ENCODE measurements at places on chromosomes 2 and 18. TPM values are rescaled to one million over a fixed set of nuclear protein-coding genes. Genes with fewer than 3 reads are reported as not detected.

CNDP1 gene
- total RNA-seq, result not detected

FEV gene
- not detected for total RNA-seq

GRCh38 chr2:98134172-98135005 lies 47.4 kb downstream of the VWA3B start:
- peak; percentile 24 for DNase-seq

GRCh38 chr2:81647715-81648230 lies 1343.2 kb upstream of the LRRTM1 start:
- DNase-seq, result no peak

- no peak for DNase-seq
Measured at GRCh38 chr2:100629309-100629708, 66.5 kb downstream of the PDCL3 start.

- no peak for DNase-seq
Measured at GRCh38 chr18:21362831-21363230, 120.8 kb downstream of the GREB1L start.

IL36A gene
- total RNA-seq, result not detected

MARCO gene
- 20.0 TPM for total RNA-seq

DNA sequence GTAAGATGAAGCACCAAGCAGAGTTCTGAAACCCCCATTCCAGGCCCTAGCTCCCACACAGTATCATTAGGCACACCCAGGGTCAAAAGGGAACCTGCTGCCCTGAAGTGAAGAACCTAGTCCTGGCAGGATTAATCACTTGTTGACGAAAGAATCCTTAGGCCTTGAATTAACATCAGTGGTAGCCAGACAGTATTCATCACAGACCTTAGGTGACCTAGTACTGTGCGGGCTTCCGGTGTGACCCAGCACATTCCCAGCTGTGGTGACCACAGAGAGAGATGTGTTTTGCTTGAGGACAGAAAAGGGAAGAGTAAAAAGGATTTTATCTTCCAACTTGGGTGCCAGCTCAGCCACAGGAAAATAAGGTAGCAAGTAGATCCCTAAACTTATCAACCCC lies 1071.4 kb upstream of the FAM98A start:
- DNase-seq, result no peak

LRP2 gene
- not detected for total RNA-seq

STK16 gene
- total RNA-seq, result 17.1 TPM

GRCh38 chr2:182077448-182078142 lies 91.9 kb downstream of the PPP1R1C start:
- no peak for DNase-seq

DNA sequence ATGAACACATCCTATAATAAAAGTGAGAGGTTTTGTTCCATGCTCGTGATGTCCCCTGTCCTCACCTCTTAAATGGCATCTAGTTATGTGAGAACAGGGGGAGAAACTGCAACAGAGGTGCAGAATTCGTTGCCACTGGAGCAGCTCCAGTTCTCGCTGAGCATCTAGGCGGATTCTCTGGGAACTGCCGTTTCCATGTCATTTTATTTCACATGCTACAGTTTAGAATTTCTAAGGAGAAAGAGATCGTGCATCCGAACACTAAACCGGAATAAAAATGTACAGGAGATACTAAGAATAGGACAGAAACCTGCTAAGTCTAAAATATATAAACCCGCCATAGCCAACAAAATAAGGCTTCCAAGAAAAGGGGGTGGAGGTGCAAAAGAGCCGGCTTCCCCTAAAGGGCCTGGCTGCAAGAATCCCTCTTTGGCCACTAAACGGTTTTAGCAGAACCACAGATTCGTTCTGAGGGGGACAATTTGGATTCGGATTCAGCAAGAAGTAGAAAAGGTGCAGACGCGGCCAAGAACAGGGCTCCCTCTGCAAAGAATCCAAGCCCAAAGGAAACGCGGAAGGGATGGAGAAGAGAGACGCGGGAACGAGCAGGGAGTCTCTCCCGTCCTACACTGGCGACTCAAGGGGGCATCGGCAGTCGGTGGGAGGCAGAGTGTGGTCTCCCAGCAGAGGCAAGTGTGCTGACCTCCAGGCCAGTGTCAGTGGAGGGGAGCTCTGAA lies 1.3 kb downstream of the TMEM163 start:
- no peak for DNase-seq

REEP1 gene
- 19.6 TPM for total RNA-seq

KIAA1328 gene
- 4.0 TPM for total RNA-seq

ZC3H6 gene
- total RNA-seq, result 22.0 TPM

GRCh38 chr2:96089356-96090195 lies 26.8 kb downstream of the ADRA2B start:
- peak; percentile 72 for DNase-seq

Data from heart right ventricle (tissue), 16 donors.